ENCODE measurements at places on chromosomes 5 and 9. TPM values are rescaled to one million over a fixed set of nuclear protein-coding genes. Genes with fewer than 3 reads are reported as not detected.

CATSPER3 gene
- polyA plus RNA-seq, result 0.35 TPM

DNA sequence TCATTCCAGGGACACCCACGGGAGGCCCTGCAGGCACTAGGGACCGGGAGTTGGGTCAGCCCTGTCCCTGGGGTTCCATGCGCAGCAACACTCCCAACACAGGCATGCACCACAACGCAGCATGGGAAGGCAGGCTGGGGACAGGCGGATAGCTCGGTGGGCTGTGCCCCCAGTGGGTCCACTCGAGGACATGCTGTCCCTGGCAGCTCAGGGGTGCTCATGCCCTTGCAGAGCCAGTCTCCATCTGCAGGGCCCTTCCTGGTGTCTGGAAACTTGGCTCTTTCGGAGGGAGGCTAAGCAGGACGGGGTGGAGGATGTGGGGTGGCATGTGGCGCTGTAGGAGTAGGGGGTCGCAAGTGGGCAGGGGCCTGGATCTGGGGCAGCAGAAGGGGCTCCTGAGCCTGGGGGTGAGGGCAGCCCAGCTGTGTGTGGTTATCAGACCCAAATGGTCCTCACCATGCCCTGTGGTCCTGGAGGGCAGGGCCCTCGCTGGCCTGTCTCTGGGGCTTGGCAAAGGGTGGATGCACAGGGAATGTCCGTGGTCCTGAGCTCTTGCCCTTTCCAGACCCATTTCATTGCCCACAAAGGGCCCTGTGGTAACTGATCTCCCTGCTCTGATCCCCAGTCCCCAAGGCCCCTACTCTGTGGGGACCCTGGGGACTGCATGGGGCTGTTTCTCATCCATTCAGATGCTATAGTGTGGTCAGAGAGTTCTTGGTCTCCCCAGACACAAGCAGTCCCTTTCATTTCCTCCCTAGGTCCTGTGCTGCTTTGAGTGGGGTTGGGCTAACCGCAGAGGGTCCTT is 90.3 kb upstream of the PHYKPL start:
- DNase-seq, result no peak

DNA sequence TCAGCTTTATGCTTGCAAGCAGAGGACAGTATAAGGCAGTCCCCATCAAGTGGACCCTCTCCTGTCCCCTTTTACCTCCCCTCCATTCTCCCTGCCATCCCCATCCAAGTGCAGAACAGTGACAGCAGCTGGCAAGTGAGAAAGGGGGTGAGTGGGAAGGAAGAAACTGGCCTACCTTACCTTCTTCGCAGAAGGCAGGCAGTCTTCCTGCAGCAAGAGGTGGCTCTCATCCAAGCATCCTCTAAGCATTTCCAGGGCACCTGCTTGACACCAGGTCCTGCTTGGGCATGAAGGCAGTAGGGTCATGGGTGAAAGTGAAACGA is 77.3 kb upstream of the SH3PXD2B start:
- no peak for DNase-seq

GRCh38 chr5:54470677-54471076 is 15.2 kb downstream of the HSPB3 start:
- DNase-seq, result no peak

- DNase-seq, result peak; percentile 86
Observed at GRCh38 chr5:126970517-126971017, 59.8 kb downstream of the MARCHF3 start.

DNA sequence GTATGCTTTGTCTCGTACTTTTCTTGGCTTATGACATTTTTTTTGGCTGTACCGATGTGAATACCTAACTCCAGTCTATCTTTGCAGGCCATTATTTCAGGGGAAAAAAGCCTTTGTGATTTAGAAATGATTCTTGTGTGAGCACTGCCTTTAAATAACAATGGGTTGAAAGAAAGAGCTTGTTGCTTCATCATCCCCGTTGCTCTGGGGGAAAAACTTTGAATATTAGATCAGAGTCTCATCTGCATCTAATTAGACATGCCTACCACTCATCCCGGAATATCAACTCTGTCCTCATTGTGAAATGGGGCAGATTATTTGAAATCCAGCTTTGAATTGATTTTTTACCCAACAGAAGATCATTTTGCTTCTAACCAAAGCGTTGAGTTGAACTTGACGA is 13.5 kb downstream of the CXCL14 start:
- DNase-seq, result no peak

DNA sequence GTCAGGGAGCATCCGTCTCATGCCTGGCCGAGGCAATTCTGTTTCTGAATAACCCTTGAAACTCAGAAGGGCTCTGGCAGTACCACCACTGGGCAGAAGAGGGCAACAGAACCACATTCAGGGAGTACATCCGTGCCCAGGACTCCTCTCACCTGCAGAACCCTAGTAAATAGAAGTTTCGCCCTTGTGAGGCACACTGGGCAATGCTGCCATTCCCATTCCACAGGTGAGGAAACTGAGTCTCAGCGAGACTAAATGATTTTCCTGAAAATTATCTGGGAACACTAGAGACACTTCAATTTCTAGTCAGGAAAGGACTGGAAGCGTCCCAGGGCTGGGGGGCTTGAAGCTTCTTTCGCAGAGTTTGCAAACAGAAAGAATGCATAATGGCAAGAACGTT is 74.7 kb downstream of the FGF1 start:
- DNase-seq, result peak; percentile 74

DNA sequence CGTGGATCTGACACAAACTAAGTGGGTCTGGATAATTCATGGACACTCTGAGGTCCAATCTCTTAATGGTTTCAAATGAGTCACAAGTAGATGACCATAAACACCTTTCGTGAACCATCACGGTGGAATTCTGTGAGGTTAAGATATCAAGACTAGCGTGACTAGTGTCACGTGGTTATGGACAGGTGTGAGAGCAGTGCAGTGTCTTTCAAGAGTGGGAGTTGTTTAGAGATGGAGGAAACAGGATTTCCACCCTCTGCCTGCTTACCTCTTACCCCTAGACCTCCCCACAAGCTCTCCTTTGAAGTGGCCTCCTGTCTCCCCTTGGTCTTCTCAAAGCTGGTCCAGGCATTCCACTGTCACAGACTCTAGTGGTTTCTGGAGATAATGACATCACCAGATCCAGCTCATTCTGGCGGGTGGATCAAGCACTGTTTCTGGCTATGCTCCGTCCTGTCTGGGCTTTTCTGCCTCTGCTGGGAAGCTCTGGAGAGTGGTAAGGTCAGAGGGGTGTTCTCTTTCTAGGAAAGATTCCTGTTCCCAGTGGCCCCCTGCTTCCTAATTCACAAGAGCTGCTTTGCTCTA is 20.0 kb upstream of the ZNF782 start:
- no peak for DNase-seq
